ENCODE measurements at places on chromosomes 6 and 20.

- no peak for DNase-seq
These were observed 2.8 kb downstream of the RIOK1 start for GRCh38 chr6:7392402-7392801.

GRCh38 chr20:60424267-60424902, 466.2 kb downstream of the CDH26 start:
- no peak for DNase-seq

DNA sequence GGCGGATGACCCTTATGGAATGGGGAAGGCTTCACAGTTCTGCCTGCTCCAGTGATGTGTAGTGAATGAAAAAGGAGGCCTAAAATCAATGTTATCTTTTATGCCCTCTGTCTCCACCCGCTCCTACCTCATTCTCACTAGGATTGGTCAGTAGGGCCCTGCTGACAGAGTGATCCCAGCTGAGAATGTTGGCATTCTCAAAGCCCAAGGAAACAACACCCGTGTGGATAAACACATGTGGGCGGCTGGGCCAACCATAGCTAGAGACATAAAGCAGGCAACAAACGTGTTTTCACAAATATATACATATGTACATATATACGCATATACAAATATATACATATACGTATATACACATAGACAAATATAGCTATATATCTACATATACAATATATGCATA, 4.5 kb downstream of the RIPK1 start:
- no peak for DNase-seq

GRCh38 chr20:1526310-1526709, 31.2 kb downstream of the SIRPD start:
- no peak for DNase-seq

DNA sequence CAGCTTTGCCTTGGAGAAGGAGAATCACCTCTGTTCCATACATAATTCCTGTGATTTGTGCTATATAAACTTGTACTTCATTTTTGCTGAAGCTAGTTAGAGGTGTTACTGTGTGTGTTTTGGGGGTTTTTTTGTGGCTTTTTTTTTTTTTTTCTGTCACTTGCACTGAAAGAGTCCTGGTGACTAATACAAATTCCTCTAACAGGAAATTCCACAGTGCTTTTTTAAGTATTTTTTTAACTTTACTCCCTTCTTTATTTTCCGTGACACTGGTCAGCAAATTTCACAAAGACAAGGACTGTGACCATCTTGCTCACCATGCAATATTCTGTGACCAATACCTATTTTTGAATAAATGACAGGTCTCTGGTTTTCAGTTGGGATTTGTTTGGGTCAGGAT, 110.5 kb downstream of the ISM1 start:
- no peak for DNase-seq

- no peak for DNase-seq
These were observed 33.3 kb upstream of the NRN1 start for GRCh38 chr6:6039946-6040509.

DNA sequence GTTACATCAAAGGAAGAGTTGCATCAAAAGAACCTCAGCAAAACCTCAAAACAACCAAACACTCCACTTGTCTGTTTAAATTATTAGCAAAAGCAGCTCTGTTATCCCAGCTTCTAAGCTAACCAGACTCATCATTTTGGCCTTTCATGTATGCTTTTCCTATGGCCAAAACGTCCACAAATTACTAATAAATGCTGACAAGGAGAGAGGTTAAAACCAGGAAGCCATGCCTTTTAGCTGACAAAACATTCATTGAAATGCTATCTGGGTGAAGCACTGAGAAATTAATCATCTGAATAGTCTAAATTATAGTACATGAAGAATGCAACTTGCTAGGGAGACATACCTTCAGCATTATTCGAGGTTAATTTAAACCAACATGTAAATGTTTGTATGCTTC, 80.6 kb downstream of the LAMA2 start:
- DNase-seq = no peak

DNA sequence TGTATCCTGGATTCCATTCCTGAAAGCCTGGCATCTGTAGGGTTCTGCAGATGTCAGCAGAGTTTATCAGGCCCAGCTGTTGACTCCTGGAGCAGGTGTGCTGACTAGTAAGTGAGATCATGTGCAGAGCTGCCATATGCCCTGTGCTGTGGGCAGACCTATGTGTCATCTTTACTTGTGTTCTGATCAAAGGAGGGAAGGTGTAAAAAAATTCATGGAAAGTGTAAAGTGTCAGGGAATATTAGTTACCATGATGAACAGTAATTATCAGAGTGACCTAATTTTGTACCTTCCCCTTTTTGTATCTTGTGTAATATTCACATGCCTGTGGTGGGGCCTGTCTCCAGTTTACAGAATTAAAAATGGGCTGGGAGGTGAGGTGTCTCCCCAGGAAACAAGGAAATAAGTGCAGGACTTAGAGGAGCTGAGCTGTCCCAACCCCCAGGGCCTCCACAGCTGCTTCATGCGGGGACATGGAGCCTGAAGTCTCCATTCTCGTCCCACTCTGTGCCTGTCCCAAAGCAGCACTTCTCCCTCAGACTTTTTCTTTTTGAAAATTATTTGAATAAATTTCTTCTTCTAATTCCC, 148.2 kb upstream of the GGTLC1 start:
- DNase-seq = no peak

- DNase-seq = no peak
These were observed 536.8 kb downstream of the EYS start for GRCh38 chr6:65170273-65170672.

DNA sequence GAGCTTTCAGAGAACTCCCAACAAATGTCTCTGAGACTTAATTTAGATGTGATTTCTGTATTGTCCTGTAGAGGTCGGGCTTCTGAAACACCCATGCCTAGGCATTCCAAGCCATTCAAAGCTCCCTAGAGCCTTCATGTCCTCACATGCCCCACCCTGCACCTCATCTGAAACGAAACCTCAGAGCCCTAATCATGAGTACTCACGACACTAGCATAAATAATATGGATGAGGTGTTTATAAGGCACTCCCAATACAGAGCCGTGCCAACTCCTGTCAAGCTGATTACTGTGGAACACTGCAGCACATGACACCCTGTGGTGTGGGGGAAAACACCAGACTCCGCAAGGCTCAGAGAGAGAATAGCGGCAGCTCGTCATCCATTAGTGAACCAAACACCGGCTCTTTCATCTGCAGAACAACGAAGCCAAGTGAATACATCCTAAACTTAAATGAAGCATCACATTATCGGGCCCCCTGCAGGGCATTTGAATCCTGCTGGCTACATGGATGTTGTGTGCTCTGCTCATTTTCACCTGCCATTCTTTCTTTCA, 83.8 kb downstream of the FNDC1 start:
- no peak for DNase-seq

DNA sequence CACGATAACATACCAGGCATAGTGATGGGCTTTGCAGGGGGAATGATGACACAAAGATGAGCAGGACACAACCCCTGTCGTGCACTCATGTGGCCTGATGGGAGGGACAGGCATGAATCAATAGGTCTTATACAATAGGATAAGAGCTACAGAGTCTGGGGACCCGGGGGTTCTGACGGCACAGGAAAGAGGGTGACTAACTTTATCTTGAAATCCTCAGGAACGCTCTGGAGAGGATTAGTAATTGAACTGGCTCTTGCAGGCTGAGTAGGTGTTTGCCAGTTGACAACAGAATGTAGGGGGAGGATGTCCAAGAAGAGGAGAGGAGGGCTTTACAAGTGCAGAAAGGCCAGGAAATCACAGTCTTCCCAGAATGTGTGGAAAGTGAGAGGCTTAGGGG, 219.9 kb upstream of the ECI2 start:
- DNase-seq = no peak

DNA sequence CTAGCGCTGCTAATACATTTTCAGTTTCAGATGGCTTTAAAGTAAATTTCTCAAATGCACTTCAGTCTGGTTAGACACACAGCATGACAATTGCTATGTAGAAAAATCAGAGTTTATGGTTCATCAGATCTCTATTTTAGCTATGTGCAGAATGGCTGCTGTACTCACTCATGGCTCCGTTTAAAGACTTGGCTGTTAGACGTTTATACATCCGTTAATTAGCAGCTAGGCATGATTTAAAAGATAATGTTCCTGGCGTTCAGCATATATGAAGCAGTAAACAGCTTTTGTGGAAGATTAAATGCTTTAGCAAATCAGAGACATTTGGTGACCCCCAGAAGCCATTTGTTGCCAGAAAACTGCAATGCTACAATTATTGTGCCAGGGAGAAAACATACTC, 350.0 kb upstream of the MANEA start:
- DNase-seq = no peak

DNA sequence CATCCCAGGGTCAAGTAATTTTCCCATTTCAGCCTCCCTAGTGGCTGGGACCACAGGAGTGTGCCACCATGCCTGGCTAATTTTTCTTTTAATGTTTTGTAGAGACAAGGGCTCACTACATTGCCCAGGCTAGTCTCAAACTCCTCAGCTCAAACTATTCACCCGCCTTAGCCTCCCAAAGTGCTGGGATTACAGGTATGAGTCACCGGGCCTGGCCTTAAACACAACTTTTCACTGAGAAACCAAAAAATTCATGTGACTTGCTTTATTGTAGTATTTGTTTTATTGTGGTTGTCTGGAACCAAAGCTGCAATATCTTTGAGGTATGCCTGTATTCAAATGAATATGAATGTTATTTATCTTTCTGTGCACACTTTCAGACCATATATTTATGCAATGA, 72.2 kb downstream of the RWDD2A start:
- DNase-seq = no peak

- no peak for DNase-seq
These were observed 14.8 kb upstream of the NAA20 start for GRCh38 chr20:20002101-20002998.

GRCh38 chr6:126069449-126069848, 83.1 kb downstream of the TRMT11 start:
- no peak for DNase-seq

DNA sequence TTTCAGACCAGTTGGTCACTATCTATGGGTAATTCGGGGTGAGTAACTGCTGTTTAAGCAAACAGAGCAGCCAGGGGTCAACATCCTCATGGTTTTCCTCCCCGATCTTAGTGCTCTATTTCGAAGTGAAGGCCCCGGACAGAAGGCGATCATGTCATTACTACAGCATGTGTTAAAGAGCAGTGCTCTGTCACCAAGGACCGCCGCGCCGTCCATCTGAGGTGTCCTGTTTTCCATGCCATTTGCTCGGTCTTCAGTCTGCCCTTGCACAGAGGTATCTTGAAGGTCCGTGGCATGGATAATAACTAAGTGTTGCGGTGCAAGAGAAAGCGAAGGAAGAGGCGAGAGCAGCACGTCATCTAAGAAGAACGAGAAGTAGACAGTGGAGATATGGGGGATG, 25.1 kb downstream of the PPP1R3G start:
- no peak for DNase-seq

All from ascending aorta (tissue), 2 donors.